Naive thymus-derived CD8-positive, alpha-beta T cell (primary cell): ENCODE measurements at places on chromosomes 11 and 22.

- DNase-seq, result no peak
These were observed 23.0 kb upstream of the RRAS2 start for GRCh38 chr11:14381968-14382367.

DNA sequence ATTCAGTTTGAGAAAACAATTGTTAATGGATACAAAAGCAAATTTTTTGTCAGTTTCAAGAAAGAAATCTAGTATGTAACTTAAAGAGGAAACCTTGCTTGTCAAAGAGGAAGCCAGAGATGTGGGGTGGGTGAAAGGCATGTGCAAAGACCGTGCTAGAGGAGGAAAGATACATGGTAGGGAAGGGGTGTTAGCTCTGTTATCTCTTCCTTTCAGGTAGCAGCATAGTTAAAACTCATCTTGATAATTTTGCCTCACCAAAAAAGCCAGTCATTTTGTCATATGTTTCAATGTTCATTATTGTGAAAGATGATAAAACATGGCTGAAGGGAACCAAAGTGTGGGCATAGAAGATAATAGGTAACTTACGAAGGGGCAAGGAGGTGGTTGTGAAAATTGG lies 2.6 kb upstream of the MS4A2 start:
- DNase-seq, result no peak

DNA sequence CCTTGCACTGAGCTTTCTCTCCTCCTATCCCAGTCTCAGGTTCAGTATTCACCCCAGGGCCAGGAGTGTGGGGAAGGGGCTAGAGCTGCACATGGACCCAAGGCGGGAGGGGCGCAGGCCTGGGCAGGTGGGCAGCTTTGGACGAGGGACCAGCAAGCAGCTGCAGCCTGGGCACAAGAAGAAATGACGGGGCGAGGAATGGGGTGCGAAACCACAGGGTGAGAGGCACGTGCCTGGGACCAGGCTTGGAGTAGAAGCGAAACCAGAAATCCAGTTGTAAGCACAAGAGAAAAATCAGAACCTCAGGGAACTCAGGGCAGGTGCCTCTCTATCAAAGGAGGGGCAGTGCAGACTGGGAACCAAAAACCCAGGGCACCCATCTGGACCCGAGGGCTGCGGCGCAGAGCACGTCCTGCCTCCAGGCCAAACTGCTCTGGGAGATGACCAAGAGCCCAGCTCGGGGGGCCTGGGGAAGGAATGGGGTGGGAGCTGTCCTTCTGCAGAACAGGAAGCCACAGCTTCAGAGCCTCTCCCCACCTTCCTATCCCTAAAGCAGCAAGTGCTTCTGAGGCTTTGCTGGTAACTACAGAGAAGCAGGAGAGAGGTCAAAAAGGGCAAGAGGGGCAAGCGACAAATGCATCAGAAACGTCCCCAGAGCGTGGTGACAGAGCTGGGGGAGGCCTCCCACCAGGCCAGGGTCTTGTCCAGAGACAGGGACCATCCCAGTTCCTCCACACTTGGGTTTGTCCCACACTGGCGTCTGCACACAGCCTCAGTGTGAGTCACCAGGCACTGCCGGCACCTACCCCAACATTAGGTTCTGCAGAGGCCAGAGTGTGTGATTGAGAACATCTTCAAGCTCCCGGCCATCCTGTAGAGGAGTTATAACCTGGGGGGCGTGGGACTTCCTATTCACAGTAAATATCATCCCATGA lies 18.3 kb upstream of the TMPRSS4 start:
- no peak for DNase-seq

GRCh38 chr11:22491555-22492225 lies 133.9 kb downstream of the FANCF start:
- DNase-seq, result no peak

DNA sequence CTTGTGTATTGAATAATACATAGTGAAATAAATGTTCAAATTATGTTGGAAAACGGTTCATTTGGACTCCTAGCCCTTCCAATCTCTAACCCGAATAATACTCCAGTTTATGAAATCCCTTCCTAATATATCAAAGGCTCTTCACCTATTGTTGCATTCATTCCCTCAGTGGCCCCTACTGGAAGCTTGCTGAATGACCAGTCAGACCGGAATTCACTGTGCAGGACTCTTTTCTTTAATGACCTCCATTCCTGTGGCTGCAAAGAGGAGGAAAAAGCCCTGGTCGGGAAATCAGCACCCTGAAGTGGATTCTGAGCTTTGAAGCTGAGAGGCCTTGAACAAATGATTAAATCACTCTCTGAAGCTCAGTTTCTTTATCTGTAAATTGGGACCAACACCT lies 19.1 kb upstream of the RCN1 start:
- DNase-seq, result no peak

GRCh38 chr11:16002942-16003341 lies 353.4 kb downstream of the SOX6 start:
- no peak for DNase-seq

GRCh38 chr11:109490953-109491635 lies 69.1 kb downstream of the C11orf87 start:
- DNase-seq, result no peak

- no peak for DNase-seq
These were observed 21.4 kb downstream of the PATL1 start for GRCh38 chr11:59647245-59647980.

GRCh38 chr22:19886605-19887255 lies 32.1 kb upstream of the GNB1L start:
- DNase-seq, result peak; percentile 63

- DNase-seq, result no peak
These were observed 51.1 kb upstream of the KCNQ1OT1 start for GRCh38 chr11:2750682-2751522.

DNA sequence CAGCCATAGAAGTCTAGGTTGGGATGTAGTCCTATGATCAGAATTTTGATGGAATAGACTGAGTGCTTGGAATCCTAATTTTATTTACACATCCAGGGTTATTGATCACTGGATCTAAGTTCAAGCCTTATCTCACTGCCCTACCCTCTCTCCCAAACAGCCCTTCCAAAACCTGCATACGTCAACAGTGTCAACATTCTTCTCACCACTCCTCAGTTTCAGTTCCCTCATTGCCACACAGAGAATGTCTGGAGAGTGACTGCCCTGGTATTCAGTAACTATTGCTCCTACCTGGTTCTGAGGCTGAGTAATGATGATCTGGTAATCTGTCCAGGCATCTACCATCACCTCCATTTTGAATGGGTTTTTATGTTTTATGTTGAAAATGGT lies 60.0 kb downstream of the GLYATL1 start:
- no peak for DNase-seq
